ENCODE measurements at places on chromosomes 7 and 10.

GRCh38 chr7:120731271-120731670 is 126.7 kb downstream of the TSPAN12 start:
- DNase-seq, result no peak

DNA sequence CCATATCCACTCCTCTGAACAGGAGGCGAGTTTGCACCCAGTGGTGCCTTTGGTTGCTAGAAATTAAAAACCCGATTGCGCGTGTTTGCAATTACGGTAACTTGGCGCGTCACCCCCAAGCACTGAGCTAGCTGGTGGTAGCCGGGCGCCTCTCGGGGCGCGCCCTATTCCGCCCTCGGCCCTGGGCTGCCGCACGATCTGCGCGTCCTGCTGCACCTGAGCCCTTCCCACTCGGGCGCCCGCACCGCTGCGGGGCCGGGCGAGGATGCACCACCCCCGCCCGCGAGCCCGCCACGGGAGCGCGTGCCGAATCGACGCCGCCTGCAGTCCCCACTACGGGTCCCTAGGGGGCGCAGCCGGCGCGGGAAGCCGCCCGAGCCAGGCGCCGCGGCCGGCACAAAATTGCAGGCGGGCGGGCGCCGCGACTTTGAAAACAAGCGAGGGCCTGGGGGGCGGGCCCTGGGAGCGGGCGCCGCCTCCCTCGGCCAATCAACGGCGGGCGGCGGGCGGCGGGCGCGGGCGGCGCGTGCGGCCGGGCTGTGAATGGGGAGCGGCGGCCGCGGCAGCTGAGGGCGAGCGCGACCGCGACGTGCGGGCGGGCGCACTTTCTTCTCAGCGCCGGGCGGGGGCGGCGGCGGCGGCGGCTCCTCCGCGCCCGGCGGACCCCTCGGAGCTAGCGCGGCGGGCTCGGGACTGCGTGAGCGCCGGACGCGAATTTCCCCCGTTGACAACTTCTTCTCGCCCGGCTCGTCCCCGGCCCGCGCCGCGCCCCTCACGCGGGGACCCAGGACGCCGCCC is at the start of gene SDK1:
Gene SDK1 (plus strand): TSS at position 602 of the 798 bp plus-strand sequence. CDS start 335 bp downstream, outside the sequence.
- peak; percentile 57 for DNase-seq

DNA sequence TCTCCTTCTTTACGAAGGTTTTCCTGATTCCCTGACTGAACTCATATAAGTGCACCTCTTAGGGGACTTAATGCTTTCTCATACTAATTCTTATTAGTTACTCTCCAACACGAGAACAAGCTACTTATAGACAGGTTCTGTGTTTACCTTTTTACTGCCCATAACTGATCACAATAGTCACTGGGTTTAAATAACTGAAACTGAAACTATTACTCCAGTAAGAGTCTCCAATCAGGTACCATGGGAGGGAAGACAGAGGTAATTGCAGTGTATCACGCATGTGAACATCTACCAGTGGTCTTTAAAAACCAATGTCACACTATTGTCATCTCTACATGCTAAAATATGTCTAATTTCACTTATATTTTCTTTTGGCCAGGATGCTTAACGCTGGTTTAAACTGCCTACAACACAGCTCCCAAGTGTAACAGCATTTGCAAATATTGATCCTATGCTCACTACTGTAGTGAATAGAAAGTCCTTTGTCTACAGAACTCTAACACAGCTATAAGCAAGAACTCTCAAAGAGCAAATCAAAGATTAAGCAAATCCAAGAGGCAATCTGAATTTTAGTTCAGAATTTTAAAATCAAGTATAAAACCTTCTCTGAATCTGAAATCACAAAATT is 3.6 kb downstream of the GDI2 start:
- DNase-seq, result no peak

GRCh38 chr10:15122477-15123030 is 25.4 kb downstream of the RPP38 start:
- no peak for DNase-seq

DNA sequence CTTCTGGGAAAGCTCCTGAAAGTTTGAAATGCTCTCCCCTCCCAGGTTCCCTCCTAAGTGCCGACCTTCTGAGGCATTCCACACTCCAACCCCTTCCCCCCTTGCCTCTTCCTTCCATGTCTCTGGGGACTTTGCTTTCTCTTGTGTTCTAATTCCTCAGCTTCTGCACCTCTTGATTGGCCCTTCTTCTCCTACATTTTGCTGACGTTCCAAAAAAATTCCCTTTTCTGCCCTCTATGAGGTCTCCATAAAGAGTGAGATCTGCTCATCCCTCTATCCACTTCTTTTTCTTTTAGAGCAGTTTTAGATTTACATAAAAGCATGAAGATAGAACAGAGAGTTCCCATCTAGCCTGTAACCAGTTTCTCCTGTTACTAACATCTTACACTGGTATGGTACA is 22.3 kb downstream of the FOXI2 start:
- no peak for DNase-seq

DNA sequence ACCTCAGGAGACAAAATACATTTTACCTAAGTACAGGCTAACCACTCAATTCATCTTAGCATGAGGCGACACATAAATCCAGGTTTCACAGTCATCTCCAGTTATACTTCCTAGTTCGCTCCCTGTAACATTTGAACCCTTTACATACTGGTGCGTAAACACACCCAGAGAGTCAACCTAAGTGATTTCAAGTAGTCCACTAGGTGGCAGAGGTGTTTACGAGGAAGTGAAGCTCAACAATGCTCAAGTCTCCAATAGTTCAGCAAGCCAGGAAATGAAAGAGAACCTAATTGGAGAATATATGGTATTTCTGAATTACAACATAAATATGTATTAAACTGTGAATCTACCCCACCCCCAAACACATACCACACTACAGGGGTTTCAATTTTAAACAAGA is 76.3 kb upstream of the ABCB5 start:
- DNase-seq, result no peak

DNA sequence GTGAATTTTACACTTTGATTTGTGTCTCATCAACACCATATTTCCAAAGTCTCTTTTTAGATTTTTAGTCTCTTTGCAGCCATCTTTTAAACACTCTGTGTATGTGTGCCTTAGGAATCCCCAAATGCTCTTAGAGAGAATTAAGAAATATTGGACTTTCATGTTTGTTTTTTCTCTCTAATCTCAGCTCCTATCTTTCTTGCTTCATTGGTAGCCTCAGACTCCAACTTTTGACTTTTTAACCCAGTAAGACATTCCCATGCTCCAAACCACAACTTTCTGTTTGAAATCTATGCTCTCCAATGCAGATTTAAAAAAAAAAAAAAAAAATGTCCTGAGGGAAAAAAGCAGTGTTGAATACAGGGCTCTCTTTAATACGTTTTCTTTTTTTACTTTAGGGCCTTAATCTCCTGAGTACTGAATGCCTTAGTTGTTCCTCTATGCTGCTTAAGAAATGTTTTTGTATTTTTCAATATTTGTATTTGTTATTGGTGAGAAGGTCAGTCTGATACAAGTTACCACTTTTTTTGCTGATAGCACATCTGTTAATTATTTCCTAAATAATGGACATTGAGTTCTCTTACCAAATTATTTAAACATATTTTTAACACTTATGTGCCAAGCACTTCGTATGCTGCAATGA is 489.9 kb downstream of the NXPH1 start:
- no peak for DNase-seq

DNA sequence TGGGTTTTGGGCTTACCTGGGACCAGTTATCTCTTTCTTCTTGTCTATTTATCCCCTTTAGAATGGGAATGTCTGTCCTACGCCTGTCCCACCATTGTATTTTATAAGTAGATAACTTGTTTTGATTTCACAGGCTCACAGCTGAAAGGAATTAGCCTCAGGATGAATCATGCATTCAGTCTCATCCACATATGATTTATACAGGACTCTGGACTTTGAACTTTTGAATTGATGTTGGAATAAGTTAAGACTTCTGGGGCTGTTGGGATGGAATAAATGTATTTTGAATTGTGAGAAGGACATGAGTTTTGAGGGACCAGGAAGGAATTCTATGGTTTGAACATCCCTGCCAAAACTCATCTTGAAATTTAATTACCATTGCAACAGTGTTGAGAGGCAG is 112.6 kb downstream of the AMPH start:
- DNase-seq, result no peak
